ENCODE measurements at places on chromosomes 1 and 21.

- DNase-seq = peak; percentile 18
These were observed 56.5 kb downstream of the SYDE2 start for GRCh38 chr1:85144351-85144750.

GRCh38 chr1:200487650-200488049 lies 77.8 kb upstream of the ZNF281 start:
- no peak for DNase-seq

DNA sequence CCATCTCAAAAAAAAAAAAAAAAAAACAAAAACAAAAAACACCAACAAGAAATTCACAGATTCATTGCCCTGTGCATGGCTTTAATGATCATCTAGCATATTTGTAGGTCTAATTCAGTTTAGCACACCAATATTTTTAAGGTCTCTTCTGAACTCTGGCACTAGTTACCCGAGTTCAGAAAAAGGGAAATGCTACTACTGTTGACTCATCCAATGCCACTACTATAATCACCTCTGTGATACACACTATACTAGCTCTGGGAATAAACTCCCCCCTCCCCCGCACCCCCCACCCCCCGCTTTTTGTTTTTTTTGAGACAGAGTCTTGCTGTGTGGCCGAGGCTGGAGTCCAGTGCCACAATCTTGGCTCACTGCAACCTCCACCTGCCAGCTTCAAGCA lies 55.6 kb downstream of the FBXO42 start:
- DNase-seq = no peak

DNA sequence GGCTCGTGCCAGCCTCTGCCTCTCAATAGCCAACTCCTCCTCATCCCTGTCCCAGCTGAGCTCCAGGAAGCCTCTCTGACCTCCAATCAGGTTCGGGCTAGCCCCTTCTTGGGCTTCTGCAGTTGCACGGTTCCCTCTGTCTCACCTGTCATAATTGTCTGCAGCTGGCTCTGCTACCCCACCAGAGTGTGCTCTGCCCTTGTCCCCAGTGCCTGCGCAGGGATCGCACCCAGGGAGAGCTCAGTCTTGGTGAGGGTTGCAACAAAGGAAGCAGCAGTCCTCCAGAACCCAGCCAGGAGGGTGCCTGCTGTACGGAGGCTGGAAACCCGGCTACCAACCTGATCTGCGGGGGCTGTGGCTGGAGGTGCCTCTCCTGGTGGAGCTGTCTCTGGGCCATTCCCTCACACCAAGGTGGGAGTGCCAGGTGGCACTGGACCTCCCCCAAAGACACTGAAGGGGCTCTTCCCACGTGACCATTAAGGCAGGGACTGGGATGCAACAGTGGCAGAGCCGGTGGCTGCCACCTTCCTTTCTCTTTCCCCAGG lies 63.5 kb upstream of the DMRTB1 start:
- DNase-seq = no peak

GRCh38 chr1:203033917-203034316 lies 7.6 kb downstream of the PPFIA4 start:
- no peak for DNase-seq

GRCh38 chr1:15005116-15005515 lies 148.4 kb upstream of the TMEM51 start:
- DNase-seq = no peak

Measured in PC-3 (cell line).